ENCODE measurements at places on chromosomes 2 and 18.

GRCh38 chr18:48855422-48856377 lies 95.1 kb downstream of the SMAD7 start:
- no peak for DNase-seq

GRCh38 chr18:48569139-48569914 lies 30.5 kb downstream of the CTIF start:
- DNase-seq, result no peak

DNA sequence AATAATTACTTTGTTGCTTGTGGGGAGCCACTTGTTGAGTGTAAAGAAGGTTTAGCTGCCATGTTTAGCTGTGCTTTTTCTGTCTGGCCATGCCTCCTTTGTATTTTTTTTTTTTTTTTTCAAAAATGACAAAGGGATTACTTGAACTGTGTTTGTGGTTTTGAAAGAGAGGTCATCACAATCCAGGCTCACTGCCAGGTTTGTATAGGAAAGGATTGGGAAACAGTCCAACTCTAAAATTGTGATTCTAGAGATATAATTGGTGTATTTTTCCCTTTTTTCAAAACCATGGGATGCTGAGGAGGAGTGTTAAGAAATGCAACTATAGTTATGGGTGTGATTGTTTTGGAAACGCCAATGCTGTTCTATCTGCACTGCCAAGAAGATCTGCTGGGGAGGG lies 4.3 kb downstream of the ITPRIPL1 start:
- peak; percentile 68 for DNase-seq

GRCh38 chr2:180328795-180329422 lies 321.8 kb upstream of the CWC22 start:
- no peak for DNase-seq

DNA sequence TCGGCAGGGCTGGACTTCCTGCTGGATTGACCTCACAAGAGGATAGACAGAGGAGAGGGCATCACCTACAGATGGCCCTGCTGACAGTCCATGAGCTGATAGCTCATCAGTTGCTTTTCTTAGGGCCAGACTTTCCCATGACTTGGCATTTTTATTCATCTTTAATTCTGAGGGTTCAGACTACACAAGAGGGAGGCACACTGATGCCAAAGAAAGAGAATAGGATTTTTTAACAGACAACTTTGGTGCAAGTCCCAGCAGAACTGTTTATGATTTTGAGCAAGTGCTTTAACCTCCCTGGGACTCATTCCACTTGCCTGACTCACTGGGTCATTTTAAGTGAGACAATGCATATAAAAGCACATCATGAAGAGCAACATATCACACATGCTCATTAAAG lies 299.2 kb downstream of the INSIG2 start:
- DNase-seq, result no peak

GRCh38 chr2:210617732-210618330 lies 61.4 kb downstream of the CPS1 start:
- peak; percentile 27 for DNase-seq

DNA sequence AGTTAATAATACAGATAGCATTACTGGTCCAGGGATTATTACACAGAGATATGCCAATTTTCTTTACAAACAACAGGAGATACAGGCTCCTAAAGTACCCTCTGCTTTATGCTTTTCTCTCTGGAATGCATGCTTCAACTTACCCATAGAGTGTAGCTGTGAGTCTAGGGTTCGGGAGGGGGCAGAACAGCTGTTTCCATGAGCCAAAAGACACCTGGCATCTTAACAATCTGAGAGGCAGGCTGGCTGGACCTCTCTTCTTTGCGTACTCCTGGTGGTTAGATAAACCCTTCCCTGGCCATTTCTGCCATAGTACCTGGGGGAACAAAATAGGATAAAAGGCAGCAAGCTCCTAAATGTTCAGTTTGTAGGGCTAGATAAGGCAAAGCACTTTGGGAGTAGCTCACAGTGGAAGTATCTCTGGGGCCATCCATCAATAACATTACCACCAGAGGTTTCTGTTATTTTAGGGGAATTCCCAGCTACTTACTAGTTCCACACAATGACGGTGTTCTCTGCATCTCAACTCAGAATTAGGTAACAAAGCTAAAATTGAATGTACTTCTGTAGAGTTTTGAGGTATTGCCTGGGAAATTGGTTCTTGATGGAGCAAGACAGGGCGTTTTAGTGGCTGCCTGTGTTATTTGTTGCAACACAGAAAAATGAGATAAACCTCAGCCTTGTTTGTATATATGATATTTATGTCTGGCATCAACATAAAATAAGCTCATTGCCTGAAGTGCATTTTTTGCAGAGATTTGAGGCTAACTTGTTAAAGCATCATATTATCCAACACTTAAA lies 6.2 kb upstream of the CCDC85A start:
- DNase-seq, result no peak

DNA sequence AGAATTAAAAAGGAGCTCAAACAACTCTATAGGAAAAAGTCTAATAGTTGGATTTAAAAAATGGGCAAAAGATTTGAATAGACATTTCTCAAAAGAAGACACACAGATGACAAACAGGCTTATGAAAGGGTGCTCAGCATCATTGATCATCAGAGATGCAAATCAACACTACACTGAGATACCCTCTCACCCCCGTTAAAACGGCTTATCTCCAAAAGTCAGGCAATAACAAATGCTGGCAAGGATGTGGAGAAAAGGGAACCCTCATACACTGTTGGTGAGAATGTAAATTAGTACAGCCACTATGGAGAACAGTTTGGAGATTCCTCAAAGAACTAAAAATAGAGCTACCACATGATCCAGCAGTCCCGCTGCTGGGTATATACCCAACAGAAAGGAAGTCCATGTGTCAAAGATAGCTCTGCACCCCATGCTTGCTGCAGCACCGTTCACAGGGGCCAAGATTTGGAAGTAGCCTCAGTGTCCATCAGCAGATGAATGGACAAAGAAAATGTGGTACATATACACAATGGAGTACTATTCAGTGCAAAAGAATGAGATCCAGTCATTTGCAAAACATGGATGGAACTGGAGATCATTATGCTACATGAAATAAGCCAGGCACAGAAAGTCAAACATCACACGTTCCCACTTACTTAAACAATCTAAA lies 46.7 kb upstream of the B3GNT7 start:
- no peak for DNase-seq

GRCh38 chr2:56666777-56667176 lies 483.0 kb downstream of the CCDC85A start:
- DNase-seq, result no peak

GRCh38 chr2:27053776-27054175 lies 2.3 kb downstream of the AGBL5 start:
- no peak for DNase-seq

DNA sequence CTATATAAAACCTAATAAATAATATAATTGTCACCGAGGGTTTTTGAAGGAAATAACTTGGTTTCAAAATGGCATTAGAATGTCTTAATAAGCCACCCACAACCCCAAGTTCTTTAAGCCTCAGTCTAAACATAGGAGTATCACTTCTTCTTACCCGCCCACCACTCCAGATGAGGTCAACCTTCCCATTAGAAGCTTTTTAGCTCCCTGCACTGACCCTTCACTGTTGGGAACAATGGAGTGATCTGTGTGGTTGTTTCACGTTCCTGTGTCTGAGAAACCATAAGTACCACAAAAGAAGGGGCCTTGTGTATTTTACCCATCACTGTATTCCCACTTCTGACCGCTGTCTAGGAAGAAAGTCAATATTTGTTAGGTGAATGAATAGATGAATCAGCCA lies 326.3 kb upstream of the ZNF521 start:
- no peak for DNase-seq

- no peak for DNase-seq
Observed at GRCh38 chr2:101770726-101771125, 73.2 kb downstream of the MAP4K4 start.

DNA sequence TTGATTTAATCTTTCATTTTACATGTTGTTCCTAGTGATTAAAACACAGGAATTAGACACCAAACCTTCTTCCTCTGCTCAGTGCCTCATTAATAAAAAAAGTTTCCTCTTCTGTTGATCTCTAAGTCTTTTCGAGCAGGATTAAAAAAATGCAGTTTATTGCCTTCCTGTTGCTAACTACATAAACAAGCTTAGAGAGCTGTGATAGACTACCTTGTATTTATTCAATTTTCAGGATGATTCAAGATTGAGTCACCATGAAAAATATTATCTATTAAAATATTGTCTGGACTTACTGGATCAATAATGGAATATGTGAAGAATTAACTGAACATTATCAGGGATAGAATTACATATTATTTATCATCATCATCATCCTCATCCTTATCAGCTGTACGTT lies 1089.6 kb upstream of the CNTNAP5 start:
- no peak for DNase-seq

- no peak for DNase-seq
Observed at GRCh38 chr2:9276901-9277451, 70.4 kb downstream of the ASAP2 start.

- peak; percentile 49 for DNase-seq
Observed at GRCh38 chr2:50443868-50444630, 587.9 kb downstream of the NRXN1 start.

DNA sequence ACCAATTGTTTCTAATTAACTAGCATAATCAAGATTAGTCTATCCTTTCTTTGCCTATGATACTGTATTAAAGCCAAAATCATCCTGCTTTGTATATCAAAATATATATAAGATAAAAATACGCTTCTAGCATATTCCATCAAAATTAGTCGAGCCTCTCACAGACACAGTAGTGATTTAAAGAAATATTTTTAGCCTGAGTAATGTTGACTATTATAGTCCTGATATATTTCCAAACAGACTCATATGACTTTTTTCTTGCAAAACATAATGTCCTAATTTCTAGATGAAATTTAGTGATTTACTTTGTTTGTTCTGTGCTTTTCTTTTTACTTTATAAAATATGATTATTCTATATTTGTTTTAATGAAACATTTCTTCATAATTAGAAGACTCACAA lies 30.9 kb downstream of the FAP start:
- DNase-seq, result no peak

DNA sequence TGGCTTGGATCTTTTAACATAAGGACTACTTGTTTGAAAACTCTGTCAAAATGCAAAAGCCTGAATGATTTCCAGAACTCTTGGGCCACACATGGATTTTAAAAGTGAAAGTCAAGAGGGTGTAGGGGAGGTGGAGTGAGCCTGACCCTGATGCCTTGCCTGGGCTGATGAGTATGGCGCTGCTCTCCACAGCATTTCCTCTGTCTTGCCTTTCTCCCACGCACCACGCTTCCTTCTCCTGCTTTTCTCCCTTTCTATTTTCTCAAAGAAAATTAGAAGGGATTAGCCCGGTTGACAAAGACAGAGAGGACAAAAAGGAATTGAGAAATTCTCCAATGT lies 207.0 kb upstream of the CCDC68 start:
- no peak for DNase-seq

DNA sequence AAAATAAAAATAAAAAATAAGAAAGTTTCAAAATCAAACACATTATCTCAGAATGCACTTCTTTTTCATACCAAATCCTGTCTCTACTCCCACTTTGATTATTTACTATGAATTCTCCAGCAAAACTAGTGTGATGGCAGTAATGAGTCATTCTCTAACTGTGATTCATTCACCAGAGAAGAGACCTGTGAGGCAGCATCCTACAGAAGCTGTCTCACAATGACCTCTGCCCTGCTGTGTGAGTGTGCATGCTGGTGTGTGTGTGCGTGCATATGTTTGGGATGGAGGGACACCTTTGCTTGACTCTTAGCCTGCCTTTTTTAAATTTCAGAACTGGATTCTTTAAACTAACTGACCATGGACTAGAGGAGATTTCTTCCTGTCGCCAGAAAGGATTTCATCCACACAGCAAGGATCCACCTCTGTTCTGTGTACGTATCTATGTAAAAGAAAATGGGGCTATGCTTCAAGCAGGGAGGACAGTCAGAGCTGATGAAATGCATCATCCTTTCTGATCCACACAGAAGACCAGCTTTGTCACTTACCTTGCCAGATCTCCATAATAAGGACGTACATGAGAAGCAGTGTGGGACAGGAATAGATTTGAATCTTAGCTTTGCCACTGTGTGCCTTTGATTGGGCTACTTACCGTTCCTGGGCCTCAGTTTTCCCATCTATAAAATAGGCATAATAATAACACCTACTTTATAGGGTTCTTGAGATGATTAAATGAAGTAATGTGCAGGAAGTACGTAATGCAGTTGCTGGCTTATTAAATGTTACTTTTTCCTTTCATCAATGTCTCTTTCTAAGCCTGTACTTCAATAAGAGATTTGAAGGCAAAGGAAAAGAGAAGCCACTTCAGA lies 31.2 kb downstream of the STAMBP start:
- DNase-seq, result no peak

DNA sequence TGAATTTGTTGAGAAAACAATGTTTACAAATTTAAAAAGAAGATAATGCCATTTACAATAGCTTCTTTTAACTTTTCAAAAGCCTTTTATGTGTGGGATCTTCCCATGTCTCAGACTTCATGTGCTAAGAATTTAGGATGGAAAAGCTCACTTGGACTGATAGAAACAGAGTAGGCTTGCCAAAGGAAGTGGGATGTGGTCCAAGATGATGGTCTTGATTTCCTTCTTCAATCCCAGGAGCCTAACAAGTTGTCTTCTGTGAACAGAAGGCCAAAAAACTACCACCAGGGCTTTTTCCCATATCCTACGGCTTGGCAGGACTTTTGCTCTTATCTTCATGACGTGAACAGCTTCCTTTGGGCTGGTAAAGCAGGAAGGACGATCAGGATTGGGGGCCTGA lies 9.5 kb downstream of the CXCR4 start:
- DNase-seq, result no peak

GRCh38 chr2:32008805-32009515 lies 1.8 kb downstream of the MEMO1 start:
- peak; percentile 25 for DNase-seq
